ENCODE measurements at places on chromosomes 6 and 20.

DNA sequence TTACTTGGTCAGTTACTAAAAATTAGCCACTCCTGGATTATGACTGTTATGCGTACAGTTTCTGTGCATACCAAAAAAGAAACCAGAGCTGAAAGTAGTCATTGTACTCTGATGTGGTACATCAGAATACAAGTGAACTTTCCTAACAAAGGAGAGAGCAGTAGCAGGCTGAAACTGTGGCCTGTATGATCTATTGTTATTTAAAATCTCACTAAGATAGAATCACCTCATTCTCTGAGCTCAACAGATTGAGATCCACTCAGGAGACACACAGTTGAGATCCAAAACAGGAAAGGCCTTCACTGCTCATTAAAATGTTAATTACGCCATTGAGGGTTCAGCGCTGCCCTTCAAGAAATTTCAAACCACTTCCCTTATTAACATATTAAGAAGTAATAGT lies 576.4 kb downstream of the LMBRD1 start:
- DNase-seq = no peak

DNA sequence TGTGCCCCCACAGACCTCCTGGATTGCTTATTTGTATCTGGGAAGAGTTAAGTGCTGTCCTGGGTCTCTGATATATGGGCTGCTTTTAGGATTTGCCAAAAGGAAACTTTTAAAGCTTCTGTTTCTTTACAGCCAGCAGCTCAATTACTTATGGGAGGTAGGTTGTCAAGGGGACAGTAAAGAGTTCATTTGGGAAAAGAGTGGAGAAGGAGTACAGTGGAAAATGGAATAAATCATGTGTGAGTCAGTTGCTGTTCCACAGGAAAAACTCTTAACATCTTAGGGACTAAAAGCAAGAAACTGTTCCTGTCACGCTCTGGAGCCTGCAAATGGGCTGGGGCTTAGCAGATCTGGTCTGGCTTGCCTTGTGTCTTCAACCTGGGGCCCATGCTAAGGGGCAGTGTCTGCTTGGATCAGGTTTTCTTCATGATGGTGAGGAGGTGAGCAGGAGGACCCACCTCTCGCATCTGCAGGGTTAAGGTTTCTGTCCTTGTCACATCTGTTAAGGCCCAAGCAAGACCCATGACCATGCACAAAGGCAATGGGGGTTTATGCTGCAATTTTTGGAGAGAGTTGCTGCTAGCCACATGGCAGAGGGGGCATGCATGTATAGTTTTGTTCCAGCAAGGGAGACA lies 8.7 kb upstream of the CST1 start:
- no peak for DNase-seq

DNA sequence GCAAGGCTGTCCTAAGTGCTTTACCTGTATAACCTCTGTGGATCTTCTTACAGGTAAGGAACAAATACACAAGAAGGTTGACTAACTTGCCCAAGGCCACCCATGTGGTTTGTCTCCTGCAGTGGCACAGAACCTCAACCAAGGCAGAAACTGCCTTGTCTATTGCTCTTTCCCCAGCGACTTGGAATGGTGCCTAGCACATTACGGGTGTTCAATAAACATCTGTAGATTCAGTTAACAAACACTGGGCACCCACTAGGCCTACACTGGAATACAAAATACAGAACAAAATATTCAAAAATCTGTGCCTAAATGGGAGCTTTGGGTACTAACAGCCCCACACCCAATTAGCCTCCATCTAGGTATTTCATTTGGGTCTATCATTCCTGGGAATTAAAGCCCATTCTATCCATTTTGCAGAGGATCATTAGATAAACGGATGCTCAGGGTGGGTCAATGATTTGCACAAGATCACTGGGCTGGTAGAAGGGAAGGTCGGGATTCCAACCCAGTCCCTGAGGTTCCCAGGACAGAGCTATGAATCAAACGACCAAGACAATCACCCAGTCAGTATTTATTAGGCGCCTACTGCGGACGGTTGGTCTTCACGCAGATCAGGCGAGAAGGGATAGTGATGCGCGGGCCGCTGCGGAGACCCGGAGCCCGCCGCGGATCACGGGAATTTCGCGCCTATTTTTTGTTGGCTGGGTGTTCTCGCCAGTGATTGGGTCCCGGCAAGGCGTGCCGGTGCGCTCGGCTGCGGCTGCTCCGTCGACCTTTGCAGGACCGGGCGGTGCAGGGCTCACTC lies at the start of gene STK35:
Gene STK35 (plus strand): TSS at position 771 of the 808 bp plus-strand sequence. CDS start 55 bp downstream, outside the sequence.
- no peak for DNase-seq

- no peak for DNase-seq
Measured at GRCh38 chr6:168877821-168878282, 375.8 kb downstream of the THBS2 start.

GRCh38 chr6:80930376-80930775 lies 822.1 kb downstream of the TENT5A start:
- DNase-seq = no peak

- DNase-seq = no peak
Measured at GRCh38 chr6:3540253-3540820, 83.5 kb upstream of the SLC22A23 start.

- no peak for DNase-seq
Measured at GRCh38 chr6:149646599-149646998, 1.9 kb downstream of the KATNA1 start.

DNA sequence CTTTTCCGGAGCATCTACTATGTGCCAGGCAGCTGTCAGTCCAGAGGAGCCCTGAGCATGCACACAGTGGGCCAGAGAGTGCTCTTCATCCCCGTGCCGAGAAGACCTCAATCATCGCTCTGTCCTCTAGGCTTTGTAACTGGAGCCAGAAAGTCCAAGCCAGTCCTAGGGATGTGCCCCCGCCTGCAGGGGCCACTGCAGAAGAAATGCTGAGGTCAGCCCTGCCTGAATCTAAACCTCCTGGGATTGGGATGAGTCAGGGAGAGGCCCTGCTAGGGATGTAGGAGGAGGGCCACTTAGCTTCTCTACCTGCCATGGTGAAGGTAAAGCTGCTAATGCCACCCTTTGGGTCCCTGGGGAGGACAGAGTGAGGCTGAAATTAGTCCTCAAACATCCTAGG lies 146.8 kb downstream of the CDC5L start:
- no peak for DNase-seq

- DNase-seq = no peak
Measured at GRCh38 chr6:130811932-130812331, 15.3 kb upstream of the SMLR1 start.

- no peak for DNase-seq
Measured at GRCh38 chr6:34871853-34872252, 16.0 kb downstream of the TAF11 start.

DNA sequence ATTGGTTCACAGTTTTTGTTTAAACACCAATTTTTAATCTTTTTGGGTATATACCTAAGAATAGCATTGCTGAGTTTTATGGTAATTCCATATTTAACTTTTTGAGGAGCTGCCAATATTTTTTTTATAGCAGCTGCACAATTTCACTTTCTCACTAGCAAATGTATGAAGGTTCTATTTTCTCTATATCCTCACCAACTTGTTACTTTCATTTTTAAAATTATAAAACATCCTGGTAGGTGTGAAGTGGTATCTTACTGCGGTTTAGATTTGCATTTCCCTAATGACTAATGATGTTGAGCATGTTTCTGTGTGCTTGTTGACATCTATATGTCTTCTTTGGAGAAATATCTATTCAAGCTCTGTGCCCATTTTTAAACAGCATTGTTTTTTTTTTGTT lies 452.1 kb downstream of the GRIK2 start:
- no peak for DNase-seq

DNA sequence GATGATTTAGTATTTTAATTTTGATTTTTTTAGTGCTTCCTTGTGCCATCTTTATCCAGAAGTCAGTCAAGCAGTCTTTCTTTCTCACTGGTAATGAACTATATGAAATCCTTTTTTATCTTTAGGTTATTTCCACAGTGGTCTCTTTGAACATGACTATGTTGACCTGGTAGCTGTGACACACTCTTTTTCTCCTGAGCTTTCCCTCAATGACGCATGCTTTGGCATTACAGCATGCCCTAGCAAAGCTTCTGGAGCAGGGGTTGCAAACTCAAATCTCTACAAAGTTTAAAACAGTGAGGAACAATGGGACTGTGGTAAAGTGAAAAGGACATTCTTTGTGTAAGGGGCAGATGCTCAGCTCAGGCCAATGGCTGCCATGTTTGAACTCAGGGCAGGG lies 4.5 kb upstream of the PLAGL1 start:
- no peak for DNase-seq

- DNase-seq = no peak
Measured at GRCh38 chr20:63494084-63494419, 4.8 kb downstream of the EEF1A2 start.

DNA sequence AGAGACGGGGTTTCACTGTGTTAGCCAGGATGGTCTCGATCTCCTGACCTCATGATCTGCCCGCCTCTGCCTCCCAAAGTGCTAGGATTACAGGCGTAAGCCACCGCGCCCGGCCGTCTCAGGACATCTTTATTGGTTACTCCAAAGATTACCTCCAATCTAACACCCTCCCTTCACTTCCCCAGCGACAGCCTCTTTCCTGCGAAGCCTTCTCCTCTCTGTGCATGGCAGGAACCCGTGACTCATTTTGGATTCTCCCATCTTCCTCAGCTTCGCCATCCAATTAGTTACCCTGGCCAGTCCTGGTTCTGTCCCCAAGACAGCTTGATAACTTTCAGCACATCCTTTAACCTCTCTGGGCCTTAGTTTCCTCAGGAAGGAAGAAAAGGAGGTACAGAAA lies 51.3 kb upstream of the TOX2 start:
- no peak for DNase-seq

- DNase-seq = no peak
Measured at GRCh38 chr20:53883098-53883911, 187.1 kb downstream of the BCAS1 start.

- DNase-seq = no peak
Measured at GRCh38 chr6:106142876-106143431, 56.8 kb downstream of the PRDM1 start.

GRCh38 chr6:71886184-71887005 lies at the start of gene RIMS1:
RIMS1 (plus strand) TSS chr6:71886550; CDS start chr6:71887024, 474 bp downstream.
- no peak for DNase-seq

GRCh38 chr6:39700362-39700761 lies 24.8 kb downstream of the KIF6 start:
- DNase-seq = no peak

DNA sequence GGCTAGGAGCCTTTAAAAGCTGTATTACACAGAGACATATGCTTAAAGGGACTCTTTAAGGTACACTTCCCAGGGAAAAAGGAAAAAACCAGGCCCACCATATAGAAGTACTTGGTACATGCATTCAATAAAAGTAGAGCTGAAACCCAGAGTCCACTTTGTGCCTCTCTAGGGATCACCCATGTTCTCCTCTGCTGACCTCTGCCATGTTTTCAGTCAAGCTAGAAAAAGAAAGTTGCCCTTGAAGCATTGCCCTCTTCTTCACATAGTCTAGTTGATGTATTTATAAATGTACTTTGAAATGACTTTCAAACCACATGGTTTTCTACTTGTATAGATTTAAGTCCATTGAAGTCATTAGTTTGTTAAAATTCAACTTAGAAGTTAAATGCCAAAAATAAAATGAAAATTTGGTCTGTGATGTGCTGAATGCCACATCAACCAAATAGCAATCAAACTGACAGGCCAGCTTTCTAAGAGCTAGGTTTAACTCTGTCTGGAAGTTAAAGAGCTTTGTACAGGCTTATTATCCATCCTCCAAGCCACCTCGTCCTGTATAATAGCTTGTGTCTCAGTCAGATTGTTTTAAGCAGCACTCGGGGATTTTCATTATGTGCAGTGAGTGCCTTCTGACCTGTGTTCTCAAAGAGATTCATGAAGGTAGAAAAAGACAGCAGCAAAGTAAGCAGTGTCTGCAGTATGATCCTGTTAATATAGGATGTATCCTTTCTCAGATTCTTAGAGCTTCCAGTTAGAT lies 238.6 kb upstream of the PLN start:
- no peak for DNase-seq

GRCh38 chr20:37413023-37413334 lies 67.0 kb downstream of the SRC start:
- no peak for DNase-seq

- DNase-seq = no peak
Measured at GRCh38 chr20:24736844-24737211, 212.2 kb upstream of the CST7 start.

DNA sequence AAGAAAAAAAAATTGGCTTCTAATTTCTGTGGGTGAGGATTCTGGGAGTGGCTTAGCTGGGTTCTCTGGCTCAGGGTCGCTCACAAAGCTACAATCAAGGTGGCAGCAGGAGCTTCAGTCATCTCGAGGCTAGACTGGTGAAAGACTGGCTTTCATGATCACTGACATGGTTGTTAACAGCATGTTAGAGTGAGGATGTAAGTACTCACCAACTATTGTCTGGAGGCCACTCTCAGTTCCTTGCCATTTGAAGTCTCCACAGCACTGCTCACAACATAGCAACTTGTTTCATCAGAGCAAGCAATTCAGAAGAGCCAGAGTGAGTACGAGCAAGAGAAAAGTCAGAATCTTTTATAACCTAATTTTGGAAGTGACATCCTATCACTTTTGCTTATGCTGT lies 145.7 kb upstream of the PRSS16 start:
- no peak for DNase-seq

DNA sequence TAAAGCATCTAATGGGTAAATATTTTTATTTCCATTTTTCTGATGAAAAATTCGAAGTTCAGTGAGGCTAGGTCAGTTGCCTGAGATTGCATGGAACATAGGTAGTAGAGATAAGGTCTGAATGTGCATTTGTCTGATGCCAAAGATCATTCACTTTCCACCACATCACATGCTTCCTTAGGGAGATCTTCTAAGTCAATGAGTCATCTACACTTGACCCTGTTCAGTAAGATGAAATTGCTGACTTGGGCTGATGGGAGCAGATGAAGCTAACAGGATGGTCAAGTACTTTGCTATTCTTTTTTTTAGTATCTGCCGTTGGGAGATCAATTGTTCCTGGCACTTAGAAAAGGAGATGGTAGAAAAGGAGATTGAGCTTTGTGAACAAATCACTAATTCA lies 511.3 kb downstream of the PHF3 start:
- DNase-seq = no peak

DNA sequence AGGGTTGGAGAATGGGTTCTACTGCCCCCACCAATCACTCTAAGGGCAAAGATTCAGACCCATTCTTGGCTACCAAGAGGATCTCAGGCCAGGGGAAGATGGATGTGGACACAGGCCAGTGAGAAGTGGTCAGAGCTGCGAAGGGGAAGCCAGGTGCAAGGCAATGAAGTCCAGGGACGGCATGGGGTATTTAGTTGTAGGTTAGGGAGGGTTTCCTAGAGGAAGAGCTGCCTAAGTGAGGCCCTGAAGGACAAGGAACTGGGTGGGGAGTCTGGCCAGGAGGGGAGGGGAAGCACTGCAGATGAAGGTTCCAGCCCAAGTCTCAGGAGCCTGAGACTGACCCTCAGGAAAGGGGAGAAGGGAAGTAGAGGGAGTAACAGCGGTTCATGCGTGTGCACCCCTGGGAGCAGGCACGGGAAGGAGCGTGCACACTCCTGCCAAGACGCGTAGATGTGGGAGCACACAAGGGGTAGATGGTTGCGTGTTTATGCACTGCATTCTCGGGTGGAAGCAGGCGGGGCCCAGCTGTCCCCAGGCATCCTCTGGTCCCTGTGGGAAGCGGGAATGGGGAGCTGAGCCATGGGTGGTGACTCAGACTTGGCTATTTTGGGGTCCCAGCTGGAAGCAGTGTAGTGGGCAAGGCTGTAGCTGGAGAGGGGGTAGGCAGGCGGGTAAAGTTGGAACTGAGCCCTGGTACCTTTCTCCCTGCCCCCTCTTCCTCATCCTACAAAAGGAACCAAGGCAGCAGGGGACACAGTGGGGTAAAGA lies 3.3 kb downstream of the ACTL10 start:
- no peak for DNase-seq

Measured in stimulated activated CD8-positive, alpha-beta memory T cell treated with anti-CD3 and anti-CD28 coated beads, Interleukin-15, amount 100 ng/mL, for 24 hours (primary cell).